Forelimb muscle (tissue), 1 donor: ENCODE measurements at places on chromosomes 16 and 17. TPM values are rescaled to one million over a fixed set of nuclear protein-coding genes. Genes with fewer than 3 reads are reported as not detected.

DNA sequence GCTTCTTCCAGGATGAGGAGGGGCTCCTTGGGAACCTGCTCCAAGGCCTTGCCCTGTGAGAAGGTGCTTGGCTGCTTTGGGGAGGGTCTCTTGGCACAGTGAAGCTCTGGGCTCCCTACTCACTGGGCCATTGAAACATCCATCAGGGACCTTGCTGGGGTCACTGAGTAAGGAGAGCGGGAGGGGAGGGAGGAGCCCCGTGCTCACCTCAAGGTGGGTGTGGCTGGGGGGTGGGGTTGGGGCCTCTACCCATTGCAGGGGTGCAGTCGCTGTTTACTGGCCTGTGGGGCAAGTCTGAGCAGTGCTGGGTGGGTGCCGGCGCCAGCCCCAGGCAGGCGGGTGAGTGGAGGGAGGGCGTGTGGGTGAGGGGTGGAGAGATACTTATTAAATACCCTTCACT, 9.9 kb downstream of the TNS4 start:
- DNase-seq, result no peak

DNA sequence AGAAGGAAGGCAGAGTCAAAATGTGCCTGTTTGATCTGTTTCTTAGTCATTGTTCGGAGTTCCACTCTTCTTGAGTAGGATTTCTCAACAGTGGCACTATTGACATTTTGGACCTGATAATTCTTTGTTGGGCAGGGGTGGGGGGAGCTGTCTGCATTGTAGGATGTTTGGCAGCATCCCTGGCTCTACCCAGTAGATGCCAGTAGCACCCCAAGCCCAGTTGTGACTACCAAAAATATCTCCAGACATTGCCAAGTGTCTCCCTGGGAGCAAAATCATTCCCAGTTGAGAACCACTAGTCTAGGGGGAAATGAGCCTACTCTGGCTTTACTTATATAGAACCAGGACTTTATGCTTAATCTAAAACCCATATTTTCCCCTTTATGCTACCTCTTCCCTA, 1.1 kb upstream of the GFOD2 start:
- no peak for DNase-seq

- no peak for DNase-seq
Measured at GRCh38 chr16:4688674-4689045, 4.7 kb upstream of the NUDT16L1 start.

- DNase-seq, result no peak
Measured at GRCh38 chr17:4531988-4532736, 23.0 kb downstream of the MYBBP1A start.

The NEUROD2 gene
- 0.05 TPM for polyA plus RNA-seq

The RNF222 gene
- polyA plus RNA-seq, result not detected

- no peak for DNase-seq
Measured at GRCh38 chr16:76268824-76269223, 8.4 kb upstream of the CNTNAP4 start.

The HS3ST4 gene
- polyA plus RNA-seq, result not detected

- no peak for DNase-seq
Measured at GRCh38 chr17:71176928-71177443, 943.8 kb upstream of the SOX9 start.

- DNase-seq, result no peak
Measured at GRCh38 chr16:47026947-47027346, 53.5 kb upstream of the DNAJA2 start.

The REXO5 gene
- polyA plus RNA-seq, result 5.7 TPM

- no peak for DNase-seq
Measured at GRCh38 chr17:80025140-80025539, 10.5 kb downstream of the TBC1D16 start.

The OTOP2 gene
- not detected for polyA plus RNA-seq

GRCh38 chr17:46896991-46897390, 26.0 kb upstream of the GOSR2 start:
- DNase-seq, result no peak

- DNase-seq, result no peak
Measured at GRCh38 chr17:55731586-55732250, 9.1 kb upstream of the TMEM100 start.

- DNase-seq, result no peak
Measured at GRCh38 chr17:79042421-79043190, 18.6 kb downstream of the C1QTNF1 start.

GRCh38 chr16:61295311-61295710, 740.9 kb downstream of the CDH8 start:
- DNase-seq, result no peak

GRCh38 chr17:36937001-36937958, at the start of gene LHX1:
Gene LHX1 (plus strand): TSS chr17:36937475. CDS start chr17:36938198, 723 bp downstream.
- DNase-seq, result no peak

The FXR2 gene
- polyA plus RNA-seq, result 38.5 TPM

The SNX20 gene
- 1.6 TPM for polyA plus RNA-seq

DNA sequence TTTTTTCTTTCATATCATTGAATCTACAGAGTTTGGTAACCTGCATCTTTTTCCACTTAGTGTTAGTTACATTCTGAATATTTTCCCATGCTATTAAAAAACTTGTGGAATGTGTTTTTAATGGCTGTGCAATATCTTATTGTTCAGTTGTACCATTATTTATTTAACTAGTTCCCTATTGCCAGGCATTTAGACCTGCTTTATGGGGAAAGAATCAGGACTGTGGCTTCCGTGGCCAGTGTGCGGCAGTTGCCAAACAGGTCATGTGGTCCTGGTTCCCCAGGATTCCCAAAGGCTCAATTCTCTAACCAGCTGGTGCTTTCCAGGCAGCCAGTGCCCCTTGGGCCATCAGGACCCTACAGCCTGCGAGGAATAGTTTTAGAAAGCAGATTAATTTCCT, 30.8 kb downstream of the NDEL1 start:
- no peak for DNase-seq

- no peak for DNase-seq
Measured at GRCh38 chr17:65323049-65323448, 185.9 kb downstream of the RGS9 start.

The CHRNE gene
- polyA plus RNA-seq, result 2.3 TPM

The TMC8 gene
- polyA plus RNA-seq, result 3.3 TPM

The CLDN6 gene
- 0.19 TPM for polyA plus RNA-seq

The GAST gene
- polyA plus RNA-seq, result not detected

DNA sequence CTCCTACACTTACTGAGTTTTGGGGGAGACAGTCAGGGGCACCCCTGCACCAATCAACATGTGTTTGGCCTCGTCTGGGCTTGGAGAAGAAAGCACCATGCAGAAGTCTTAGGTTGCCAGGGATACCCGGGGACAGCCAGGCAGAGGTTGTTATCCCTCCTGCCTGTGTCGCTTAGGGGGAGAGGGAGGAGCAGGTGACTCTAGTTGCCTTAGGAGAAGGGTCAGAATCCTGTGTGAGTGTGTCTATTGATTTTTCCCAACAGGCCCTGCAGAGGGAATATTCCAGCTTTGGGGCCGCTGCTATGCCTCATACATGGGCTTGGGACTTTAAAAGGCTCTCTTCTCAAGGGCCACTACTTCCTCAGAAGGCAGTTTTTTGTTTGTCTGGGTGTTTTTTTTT, 89.1 kb downstream of the RGS9 start:
- no peak for DNase-seq

GRCh38 chr17:66695098-66695497, 139.8 kb upstream of the CACNG5 start:
- no peak for DNase-seq

The GPR179 gene
- polyA plus RNA-seq, result 0.38 TPM

DNA sequence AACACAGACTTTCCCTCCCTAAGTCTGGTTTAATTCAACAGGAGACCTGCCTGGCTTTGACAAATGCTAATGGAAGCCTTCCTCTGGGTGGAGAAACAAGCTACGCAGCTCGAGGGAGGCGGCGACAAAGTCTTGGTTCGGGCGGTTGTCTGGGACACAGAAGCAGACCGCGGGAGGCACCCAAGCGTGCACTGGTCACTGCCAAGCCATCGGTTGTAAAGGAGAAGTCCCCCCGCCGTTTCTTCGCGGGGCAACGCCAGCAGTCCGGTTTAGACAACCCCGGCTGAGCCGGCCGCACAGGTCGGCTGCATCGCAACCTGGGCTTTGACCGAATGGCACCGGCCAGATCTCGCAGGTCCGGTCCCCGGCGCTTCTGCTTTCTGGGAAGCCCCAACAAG, 586 bp downstream of the GLYR1 start:
- no peak for DNase-seq

DNA sequence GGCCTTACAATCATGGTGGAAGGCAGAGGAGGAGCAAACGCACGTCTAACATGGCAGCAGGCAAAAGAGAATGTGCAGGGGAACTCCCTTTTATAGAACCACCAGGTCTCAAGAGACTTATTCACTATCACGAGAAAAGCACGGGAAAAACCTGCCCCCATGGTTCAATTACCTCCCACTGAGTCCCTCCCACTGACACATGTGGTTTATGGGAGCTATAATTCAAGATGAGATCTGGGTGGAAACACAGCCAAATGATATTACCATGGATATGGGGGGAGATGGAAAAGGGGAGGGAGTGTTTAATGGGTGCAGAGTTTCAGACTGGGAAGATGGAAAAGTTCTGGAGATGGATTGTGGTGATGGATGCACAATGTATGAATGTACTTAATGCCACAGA, 23.0 kb downstream of the TEKT5 start:
- no peak for DNase-seq

DNA sequence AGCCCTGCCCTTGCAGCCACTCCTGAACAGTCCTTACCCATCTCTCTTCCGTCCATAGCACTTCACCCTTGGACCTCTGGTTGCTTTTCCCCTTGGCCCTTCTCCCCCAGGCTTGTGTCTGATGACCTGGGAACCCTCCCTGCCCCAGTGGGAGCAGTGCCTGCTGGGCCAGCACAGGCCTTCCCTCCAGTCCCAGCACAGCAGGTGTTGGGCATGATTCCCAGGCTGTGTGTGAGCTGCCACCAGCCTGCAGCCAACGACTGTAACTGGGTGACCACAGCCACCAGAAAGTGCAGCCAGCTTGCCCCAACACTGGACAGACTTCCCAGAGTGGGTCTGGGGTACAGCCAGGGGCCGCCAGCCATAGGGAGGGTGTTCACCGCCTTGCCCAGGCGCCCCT, 30.0 kb downstream of the CRAMP1 start:
- no peak for DNase-seq

The DBNDD1 gene
- 9.2 TPM for polyA plus RNA-seq

The TEX19 gene
- not detected for polyA plus RNA-seq

- DNase-seq, result no peak
Measured at GRCh38 chr17:77160091-77160874, 19.5 kb downstream of the SEC14L1 start.

GRCh38 chr16:8849411-8850011, 19.3 kb downstream of the CARHSP1 start:
- no peak for DNase-seq

DNA sequence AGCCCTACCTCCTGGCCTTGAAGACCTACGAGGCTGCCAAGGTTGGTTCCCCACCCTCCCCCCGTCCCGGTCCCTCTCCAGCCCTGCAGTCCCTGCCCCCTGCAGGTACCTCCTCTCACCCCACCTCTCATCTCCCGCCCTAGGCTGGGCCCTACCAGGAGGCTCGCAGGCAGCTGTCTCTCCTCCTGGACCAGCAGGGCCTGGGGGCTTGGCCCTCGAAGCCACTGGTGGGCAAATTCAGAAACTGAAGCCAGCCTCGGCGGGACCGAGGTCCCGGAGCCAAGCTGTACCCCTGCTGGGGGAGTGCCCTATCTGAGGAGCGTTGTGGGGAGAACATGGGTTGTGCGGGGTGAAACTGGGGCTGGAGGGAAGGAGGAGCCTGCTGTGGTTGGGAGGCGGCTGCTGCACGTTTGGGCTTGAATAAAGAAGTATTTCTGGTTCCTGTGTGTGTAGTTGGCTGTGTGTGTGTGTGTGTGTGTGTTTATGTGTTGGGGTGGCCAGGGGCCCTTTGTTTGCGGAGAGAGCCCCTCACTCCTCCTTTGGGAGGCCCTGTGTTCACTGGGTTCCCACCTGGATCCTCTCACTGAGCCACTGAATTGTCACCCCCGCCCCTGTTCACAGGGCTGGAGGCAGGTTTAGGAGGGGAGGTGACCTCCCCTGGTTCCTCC, 5.9 kb downstream of the ADAD2 start:
- no peak for DNase-seq

- DNase-seq, result no peak
Measured at GRCh38 chr17:4008082-4008435, 43.8 kb upstream of the ATP2A3 start.

The KRT36 gene
- polyA plus RNA-seq, result not detected

GRCh38 chr16:67115639-67116038, 5.9 kb downstream of the PHAF1 start:
- no peak for DNase-seq

DNA sequence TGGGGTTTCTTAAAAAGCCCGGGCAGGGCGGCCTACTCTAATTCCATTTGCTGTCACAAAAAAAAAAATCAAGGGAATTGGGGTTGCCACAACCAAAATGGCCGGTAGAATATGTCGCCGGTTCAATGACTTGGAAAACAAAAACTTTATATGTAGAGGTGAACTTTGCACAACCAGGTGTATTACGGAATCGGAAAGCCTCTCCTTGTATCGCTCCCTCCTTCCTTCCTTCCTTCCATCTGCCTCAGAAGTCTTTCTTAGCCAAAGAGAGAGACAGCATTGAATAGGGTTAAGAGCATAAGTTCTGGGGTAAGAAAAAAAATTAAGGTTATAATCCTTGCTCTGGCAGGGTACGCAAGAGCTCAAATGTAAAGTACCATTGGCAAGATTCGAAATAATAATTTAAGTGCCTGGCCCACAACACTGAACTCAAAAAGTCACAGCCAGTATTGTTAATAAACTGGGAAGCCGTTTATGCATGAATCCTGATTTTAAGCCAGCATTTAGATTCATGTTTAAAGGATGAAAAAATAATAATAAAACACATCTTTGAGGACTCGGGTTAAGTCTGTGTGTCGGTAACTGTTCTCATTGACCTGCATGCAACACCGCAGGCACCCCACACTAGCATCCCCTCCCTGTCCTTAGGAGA, 522 bp upstream of the GLG1 start:
- no peak for DNase-seq

- DNase-seq, result no peak
Measured at GRCh38 chr17:79306424-79307318, 232.0 kb downstream of the ENGASE start.
